ENCODE measurements at places on chromosomes 3 and 15.
A peak's percentile ranks its signal among the peaks of the same experiment; 100 is the strongest.

GRCh38 chr15:67758619-67759300 is 66.5 kb upstream of the SKOR1 start:
- no peak for DNase-seq

GRCh38 chr3:67601919-67602608 is 52.3 kb downstream of the SUCLG2 start:
- DNase-seq, result no peak

GRCh38 chr3:123385981-123386380 is 62.9 kb downstream of the ADCY5 start:
- no peak for DNase-seq

GRCh38 chr3:108669208-108669607 is 79.7 kb downstream of the DZIP3 start:
- DNase-seq, result no peak

DNA sequence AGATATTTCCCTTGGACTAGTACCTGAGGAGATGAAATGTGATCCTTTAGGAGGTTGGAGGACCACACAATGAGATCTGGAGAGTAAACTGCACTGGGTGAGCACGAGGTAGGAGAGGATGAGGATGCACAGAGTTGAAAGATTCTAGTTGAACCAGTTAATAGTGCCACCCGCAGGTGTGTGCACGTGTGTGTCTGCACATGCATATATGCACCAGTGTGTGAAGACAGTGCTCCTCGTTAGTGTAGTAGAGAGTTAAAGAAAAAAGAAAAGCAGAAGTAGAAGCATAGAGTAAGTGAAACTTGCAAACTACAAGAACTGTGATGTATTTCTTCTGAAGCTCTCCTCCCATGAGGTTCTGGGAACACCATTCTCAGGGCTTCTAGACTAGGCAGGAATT is 8.4 kb downstream of the MED12L start:
- no peak for DNase-seq

DNA sequence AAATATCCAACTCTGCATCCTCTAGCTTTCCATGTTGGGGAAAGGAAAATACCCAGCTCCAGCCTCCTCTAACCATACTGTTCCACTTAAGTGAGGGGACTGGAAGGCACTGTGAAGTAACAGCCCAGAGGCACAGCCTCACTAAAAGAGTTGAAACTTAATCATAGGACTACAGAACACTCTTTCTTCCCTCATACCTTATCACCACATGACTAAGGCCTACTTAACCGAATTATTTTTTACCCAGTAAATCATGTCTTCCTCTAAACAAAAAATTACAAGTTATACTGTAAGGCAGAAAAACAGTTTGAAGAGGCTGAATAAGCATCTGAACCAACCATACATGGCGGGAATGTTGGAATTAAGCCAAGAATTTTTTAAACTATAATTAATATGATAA is 207.4 kb upstream of the MME start:
- DNase-seq, result no peak

DNA sequence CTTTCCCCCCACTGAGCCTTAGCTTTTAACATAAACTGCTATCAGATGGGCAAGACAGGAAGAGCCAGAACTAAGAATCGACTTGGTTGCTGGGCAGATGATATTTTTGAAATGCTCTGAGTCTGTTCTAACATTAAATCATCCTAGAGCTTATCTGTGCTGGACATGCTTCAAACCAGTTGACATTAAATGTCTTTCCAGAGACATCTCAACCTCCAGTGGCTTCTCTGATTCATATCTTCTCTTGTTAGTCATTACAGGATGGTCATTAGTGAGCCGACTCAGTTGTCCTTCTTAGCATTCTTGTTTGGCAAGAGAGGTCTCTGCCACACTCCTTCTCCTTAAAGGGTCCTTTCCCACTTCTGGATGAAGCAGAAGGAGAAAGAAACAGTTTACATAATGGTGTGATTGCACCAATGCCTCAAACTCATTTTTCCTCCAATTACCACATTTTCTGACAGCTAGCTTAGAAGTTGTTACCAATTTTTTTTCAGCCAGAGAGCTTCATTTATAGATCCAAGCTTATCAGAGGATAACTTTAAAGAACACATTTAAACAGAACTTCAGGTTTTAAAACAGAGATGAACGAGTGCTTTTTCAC is 21.7 kb upstream of the SYN2 start:
- DNase-seq, result no peak

- peak; percentile 69 for DNase-seq
Measured at GRCh38 chr15:99452728-99453636, 112.8 kb upstream of the MEF2A start.

DNA sequence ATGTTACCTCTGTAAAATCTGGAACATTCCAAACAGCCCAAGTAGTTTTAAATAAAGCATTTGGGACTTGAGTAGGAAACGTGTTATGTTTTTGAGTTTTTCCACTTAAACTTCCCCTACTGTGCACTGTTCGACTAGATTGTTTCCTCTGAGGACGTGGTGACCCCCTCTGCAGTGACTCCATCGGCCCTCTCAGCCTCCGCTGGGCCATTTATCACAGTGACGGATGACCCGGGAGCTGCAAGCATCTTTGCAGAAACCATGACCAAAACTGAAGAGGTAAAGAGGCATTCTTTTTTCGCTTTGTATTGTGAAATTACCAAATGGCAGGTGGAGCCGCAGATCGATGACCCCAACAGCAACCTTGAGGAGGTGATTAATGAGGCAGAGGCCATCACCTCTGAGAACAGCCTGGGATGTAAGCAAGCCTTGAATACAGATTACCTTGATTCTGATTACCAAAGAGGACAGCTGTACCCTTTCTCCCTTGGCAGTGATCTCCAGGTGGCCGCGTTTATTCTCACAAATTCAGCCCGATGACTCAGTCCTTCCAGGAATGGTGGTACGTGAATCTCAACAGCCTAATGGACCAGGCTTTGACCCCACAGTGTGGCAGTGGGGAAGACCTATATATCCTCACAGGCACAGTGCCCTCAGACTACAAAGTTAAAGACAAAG is 79.1 kb upstream of the FAN1 start:
- DNase-seq, result no peak

DNA sequence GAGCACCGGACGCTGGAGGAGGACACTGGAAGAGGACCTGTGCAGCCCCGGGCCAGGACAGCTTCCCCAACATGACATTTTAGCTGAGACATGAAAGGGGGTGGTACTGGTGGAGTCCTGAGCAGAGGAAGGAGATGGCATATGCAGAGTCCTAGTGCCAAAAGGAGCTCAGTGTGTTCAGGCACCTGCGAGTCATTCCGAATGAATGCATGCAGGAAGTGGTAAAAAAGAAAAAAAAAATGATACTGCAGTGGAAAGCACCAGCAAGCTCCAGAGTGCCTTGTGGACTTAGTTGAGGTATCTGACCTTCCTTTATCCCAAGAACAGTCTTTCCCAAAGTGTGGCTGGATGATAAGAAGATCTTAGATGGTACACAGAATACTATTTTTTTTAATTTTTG is 6.6 kb upstream of the ZNF148 start:
- peak; percentile 25 for DNase-seq

GRCh38 chr15:38651328-38652038 is 86.9 kb upstream of the RASGRP1 start:
- DNase-seq, result no peak

GRCh38 chr15:67915461-67916374 is 75.9 kb upstream of the RNU6-1 start:
- DNase-seq, result peak; percentile 44

DNA sequence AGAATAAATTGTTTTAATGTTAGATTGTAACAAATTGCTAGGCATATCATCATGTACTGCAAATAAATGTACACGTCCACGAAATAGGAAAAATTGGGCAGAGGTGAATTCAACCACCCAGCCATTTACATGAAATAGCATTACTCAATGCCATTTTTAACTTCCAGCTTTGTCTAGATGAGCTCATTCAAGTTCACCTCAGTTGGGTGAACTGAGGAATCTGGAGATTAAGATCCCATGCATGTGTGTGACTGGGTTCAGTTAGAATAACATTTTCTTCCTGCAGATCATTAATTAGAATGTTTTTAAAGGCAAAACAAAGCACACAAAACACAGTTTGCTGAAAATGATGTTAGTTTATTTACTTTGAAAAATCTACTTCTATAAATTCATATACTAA is 767.8 kb upstream of the GOLIM4 start:
- no peak for DNase-seq

GRCh38 chr3:89368846-89369245 is 261.4 kb downstream of the EPHA3 start:
- DNase-seq, result no peak

DNA sequence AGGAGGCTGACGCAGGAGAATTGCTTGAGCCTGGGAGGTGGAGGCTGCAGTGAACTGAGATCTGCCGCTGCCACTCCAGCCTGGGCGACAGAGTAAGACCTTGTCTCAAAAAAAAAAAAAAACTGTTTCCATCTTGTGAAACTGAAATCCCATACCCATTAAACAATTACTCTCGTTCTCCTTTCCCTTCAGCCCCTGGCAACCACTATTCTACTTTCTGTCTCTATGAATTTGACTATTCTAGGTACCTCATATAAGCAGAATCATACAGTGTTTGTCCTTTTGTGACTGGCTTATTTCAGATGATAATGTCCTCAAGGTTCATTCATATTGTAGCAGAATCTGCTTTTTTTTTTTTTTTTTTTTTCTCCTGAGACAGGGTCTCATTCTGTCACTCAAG is 51.5 kb upstream of the UBE2E1 start:
- no peak for DNase-seq

DNA sequence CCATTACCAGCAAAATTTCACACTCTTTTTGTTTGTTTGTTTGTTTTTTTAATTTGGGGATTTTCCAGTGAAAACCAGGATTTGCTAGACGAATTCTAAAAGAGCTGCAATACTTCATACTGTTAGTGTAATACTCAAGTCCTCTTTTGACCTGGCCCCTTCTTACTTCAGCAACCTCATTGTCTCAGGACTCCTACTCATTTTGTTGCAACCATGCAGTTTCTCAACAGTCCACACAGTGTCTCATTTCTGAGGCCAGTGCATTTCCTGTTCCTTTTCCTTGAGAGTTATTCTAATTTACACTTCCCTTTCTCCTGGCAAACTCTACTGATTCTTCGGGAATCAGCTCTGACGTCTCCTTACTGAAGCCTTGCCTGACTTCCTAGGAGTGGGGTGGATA is 35.6 kb downstream of the NSUN3 start:
- DNase-seq, result peak; percentile 51

DNA sequence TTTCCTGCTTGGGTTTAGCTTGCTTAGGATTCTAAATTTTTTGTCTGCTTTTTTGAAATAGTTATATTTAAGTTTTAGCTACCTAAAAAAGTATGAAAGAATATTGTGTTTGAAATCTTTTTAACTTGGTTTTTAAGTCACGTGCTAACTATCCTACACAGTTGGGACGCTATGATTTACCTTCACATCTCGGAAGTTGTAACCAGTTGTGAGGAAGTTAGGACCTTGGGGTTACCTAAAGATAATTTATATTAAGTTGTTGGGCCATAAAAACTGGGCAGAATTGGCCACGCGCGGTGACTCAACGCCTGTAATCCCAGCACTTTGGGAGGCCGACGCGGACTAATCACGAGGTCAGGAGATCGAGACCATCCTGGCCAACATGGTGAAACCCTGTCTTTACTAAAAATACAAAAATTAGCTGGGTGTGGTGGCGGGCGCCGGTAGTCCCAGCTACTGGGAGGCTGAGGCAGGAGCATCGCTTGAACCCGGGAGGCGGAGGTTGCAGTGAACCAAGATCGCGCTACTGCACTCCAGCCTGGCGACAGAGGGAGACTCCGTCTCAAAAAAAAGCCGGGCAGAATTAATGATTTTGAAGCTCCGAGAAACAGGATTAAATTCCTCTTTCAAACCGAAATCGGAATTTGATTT is 1.0 kb downstream of the ZFAND6 start:
- peak; percentile 80 for DNase-seq

DNA sequence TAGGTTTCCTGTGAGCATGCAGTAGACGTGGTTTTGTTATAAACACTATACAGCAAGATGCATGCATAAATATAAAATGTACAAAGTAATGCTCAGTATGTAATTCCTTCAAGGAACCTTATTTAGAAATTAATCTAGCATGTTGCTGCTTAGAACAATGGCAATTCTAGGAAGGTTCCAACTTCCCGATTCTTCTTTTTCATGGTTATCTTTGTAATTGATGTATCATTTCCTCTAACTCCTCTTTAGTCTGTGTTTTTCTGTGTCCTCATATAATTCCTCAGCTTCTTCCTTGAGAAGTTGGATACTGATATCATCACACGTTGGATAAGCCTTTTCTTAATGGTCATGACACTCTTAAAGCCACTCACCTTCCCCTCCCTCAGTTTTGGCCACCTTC is 3.5 kb downstream of the TSEN2 start:
- no peak for DNase-seq

DNA sequence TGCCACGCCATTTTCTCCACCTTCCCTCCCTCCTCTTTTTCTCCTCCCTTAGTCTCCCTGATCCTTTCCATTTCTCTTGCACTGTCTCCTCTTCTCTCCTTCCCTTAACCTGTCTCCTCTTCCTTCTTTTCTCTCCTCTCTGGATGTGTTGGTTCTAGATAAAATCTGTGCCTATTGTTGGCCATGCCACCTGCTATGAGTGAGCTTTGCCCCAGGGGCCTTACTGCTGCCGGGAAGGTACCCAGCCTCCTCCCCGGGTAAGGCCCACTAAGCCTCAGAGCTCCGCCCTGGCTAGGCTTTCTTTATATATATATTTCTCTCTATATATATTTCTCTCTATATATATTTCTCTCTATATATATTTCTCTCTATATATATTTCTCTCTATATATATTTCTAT is 14.7 kb downstream of the GPD1L start:
- no peak for DNase-seq

GRCh38 chr3:49388289-49388820 is 23.4 kb downstream of the RHOA start:
- no peak for DNase-seq

GRCh38 chr3:161914703-161915417 is 418.3 kb downstream of the OTOL1 start:
- peak; percentile 85 for DNase-seq

GRCh38 chr3:186417791-186418190 is 55.8 kb upstream of the DGKG start:
- peak; percentile 48 for DNase-seq

DNA sequence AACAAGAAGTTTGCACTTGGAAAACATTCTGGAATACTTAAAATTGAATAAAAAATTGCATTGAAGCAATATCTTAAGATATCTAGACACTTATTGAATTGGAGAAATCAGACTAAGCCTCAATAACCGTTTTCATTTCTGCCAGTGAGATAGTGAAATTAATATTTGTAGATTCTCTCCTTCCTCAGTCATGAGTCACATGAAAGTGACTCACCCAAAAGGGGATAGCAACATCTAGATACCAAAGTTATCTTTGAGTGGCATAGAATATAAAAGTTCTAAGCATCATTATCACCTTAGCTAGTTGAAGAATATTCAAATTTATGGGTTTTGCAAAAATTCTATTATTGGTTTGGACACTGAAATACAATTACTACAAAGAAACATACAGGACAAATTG is 614.8 kb upstream of the ZNF717 start:
- peak; percentile 14 for DNase-seq
